AG04449 (cell line): ENCODE measurements at places on chromosomes 2 and 18.

GRCh38 chr2:219280651-219281050, 1.5 kb downstream of the DNAJB2 start:
- DNase-seq: no peak

DNA sequence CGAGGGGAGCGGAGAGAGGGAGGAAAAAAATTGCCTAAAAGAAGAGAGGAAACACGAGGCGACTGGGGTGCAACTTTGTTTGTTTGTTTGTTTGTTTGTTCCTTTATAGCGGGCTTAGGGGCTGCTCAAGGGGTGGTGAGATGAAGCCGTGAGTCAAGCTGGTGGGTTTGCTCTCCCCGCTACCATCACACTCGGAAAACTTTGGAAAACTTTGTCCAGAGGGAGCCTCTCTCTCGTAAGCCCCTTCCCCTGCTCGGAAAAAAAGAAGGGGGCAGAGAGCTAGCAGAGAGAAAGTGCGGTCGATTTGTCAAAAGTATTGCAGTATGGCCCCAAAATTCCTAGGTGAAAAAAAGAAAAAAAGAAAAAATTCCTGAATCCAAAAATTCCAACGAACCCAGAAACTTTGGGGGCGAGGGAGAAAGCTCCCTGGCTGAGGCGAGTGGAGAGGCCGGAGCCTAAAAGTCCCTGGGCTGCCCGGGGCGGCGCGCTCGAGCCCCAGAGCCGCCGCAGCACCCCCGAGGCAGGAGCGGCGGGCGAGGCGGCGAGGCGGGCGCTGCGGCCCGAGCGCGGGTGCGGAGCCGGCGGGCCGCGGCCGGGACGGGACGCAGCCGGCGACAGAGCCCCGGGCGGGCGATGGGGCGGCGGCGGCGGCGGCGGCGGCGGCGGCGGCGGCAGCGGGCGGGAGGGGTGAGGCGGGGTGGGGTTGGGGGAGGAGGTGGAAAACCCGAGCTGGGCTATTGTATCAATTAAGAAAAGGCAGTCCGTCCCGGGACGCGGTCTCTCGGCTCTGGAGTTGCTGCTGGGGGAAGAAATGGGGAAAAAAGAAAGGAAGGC, 558 bp upstream of the CYP26B1 start:
- DNase-seq: no peak

DNA sequence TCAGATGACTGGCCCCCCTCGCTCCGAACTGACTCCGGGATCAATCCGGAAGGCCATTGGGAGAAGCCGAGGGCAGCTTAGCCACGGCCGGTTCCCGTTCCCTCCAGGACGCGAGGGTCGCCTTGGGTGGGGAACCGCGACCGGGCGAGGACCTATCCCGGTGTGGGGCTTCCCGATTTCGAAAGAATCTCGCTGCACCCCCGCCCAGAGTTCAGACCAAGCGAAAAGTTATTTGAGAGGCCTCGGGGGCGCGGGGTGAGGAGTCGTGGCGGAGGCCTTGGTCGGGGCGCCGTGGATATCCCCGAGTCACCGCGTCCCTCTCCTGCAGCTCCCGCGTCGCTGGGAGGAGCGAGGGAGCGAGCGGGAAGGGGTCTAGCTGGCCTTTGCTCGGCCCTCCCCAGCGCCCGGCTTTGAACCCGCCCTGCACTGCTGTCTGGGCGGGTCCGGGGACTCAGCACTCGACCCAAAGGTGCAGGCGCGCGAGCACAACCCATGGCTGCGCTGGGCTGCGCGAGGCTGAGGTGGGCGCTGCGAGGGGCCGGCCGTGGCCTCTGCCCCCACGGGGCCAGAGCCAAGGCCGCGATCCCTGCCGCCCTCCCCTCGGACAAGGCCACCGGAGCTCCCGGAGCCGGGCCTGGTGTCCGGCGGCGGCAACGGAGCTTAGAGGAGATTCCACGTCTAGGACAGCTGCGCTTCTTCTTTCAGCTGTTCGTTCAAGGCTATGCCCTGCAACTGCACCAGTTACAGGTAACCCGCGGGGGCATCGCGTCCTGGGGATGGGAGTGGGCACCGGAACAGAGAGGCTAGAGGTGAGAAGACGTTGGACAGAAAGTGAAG, at the start of gene CYP27A1:
CYP27A1 (plus strand) TSS at position 457 of the 837 bp plus-strand sequence; CDS start at position 493, 36 bp downstream.
- DNase-seq: no peak

GRCh38 chr2:210224941-210225672, at the start of gene ACADL:
Gene ACADL (minus strand): TSS chr2:210225447. CDS start chr2:210225263, 184 bp downstream.
- no peak for DNase-seq

DNA sequence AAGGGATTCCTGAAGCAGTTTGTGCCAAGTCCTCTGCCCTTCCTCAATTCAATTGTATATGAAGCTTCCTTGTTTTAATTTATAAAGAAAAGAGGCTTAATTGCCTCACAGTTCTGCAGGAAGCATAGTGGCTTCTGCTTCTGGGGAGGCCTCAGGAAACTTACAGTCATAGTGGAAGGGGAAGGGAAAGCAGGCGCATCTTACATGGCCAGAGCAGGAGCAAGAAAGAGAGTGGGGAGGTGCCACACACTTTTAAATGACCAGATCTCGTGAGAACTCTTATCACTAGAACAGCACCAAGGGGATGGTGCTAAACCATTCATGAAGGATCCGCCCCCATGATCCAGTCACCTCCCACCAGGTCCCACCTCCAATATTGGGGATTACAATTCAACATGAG, 114.2 kb downstream of the SGPP2 start:
- DNase-seq: no peak
